Fibroblast of skin of right quadriceps (primary cell): ENCODE measurements at places on chromosomes 7 and 10.

- peak; percentile 29 for DNase-seq
These were observed 18.9 kb downstream of the LMOD2 start for GRCh38 chr7:123674399-123675180.

GRCh38 chr7:74573512-74573911, 84.0 kb upstream of the GTF2I start:
- no peak for DNase-seq

GRCh38 chr7:98877146-98877545, 1.2 kb upstream of the TRRAP start:
- no peak for DNase-seq

DNA sequence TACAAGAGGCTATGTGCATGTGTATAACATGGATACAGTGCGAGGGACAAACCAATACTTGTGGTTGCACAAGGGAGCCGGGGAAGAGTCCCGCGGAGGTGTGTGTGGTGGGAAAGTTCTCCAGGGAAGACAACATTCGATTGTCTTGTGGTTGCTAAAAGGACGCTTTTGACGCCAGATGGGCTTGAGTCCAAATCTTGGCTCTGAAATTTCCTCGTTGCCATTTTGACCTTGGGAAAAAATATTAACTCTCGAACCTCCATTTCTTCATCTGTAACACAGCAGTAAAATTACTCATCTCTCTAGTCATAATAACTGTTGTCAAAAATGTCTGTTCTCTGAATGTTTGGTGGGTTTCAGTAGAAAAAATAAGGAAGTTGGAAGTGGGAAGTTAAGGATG, 16.5 kb downstream of the PLXDC2 start:
- no peak for DNase-seq

GRCh38 chr7:56087445-56087844, 5.3 kb downstream of the PHKG1 start:
- no peak for DNase-seq

DNA sequence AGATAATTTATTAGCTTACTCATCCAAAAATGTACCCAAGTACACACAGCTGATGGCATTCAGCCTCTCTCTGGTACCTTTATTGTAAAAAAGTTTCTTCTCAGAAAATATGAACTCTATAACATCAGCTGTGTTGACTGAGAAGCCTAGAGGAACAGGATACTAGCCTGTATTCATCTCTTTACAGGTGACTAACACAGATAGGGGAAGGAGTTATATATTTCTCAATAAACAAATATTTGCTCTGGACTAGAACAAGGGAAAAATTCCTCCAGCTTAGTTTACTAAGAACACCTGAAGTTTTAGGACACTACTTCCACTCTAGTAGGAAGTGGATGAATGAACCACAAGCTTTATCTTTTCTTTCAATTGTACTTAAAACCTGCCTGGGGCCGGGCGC, 67.8 kb downstream of the ZNF248 start:
- no peak for DNase-seq

- DNase-seq = no peak
These were observed 178.0 kb downstream of the LRRN3 start for GRCh38 chr7:111268941-111269340.

- no peak for DNase-seq
These were observed 27.7 kb downstream of the FZD1 start for GRCh38 chr7:91291902-91292301.

DNA sequence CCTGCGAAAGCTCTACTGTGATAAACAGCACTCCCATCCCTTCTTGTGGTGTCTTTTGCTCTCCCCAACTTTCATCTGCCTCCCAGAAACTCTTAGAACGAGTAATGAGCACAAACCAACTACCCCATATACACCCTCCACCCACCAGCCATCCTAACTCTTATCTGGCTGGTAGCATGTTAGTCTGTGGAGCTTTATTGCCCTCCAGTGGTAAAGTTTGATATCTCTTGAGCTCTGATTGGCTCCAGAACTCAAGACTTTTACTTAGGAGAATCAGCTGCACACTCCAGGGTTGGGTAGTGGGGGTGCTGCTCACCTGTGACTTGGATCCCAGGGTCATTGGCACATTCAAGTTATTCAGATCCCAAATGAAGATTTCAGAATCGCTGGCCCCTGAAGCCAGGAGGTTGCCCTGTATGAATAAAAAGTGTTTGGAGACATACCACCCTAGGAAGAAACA, 10.9 kb downstream of the SEC31B start:
- DNase-seq = peak; percentile 66

- DNase-seq = no peak
These were observed 45.0 kb upstream of the GPR37 start for GRCh38 chr7:124810605-124811004.
